CD4-positive, alpha-beta T cell treated with Interleukin-6 for 4 hours (primary cell): ENCODE measurements at places on chromosomes 13 and 19.

GRCh38 chr13:51895906-51896888, 34.4 kb downstream of the CCDC70 start:
- peak; percentile 60 for DNase-seq

- no peak for DNase-seq
These were observed 47.5 kb downstream of the GAS6 start for GRCh38 chr13:113816254-113816929.

DNA sequence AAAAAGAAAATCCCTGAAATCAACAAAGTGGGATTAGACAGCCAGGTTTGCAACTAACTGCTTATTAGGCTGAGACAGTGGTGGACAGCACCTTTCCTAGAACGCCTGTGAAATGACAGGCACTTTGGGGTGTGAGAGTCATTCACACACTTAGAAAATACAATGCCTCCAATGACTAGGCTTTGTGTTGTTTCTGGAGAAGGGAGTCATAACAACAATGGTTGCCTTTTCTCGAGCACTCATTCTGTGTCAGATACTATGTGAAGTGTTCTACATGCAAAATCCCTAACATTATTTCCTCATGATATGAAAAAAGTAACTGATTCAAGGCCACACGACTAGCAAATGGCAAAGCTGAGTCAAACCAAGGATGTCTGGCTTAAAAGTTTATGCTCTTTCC, 41.2 kb downstream of the SACS start:
- DNase-seq = no peak

DNA sequence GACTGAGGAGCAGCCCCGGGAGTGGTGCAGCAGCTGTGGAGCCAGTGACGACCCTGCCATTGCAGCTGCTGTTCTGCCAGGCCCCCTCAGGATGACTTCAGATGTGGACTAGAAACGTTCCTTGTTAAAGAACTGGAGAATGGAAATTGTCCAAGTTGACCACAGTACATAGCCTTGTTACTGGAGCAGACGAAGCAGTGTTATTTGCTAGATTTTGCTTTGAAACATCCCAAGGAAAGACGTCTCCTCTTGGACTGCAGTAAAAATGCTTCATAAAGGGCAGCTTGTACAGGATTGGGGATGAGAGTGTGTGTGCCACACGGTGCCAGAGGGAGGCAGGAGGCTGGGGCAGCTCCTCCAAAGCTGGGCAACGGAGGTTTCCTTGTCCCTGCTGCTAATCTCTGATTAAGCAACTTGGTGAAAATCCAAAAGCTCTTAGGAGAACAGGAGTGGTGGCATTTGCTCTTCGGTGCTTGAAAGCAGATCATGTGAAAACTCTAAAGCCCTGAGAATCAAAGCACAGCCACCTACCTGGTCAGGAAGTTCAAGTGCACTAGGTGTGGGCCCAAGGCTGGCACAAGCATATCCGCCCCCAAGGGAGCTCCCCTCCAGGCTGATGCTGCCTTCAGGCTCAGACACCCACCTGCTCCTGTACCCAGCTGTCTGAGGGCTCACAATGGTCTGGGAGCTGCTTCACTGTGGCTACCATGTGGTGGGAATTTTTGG, 34.5 kb downstream of the SHISA2 start:
- peak; percentile 10 for DNase-seq

DNA sequence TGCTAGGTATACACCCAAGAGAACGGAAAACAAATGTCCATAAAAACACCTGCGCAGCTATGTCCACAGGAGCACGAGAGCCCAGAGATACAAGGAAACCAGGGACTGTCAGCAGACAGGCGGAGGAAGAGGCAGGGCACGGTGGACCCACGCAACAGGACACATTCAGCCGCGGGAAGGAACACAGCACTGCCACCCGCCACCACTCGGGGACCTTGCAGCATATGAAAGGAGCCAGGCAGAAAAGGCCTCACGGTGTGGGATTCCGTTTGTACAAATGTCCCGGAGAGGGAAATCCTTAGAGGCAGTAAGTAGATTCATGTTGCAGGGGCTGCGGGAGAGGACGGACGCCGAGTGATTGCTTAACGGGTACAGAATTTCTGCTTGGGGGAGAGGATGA, 7.8 kb downstream of the HSPBP1 start:
- no peak for DNase-seq

DNA sequence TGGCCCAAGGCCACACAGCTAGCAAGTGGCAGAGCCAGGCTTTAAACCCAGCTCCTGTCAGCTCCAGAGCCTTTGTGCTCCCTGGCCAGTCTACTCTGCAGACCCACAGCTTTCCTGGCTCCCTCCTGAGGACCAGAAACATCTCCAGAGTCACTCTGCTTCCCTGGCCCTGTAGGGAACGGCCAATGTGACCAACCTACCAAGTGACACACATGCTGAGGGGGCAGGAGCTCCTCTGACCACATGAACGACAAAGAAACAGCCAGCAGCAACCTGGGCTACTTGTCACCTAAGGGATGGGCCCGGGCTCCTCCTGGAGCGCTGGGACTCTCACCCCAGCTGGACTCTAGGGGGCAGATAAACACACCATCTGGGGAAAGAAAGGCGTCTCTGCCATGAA, 19.3 kb downstream of the PEG3 start:
- DNase-seq = no peak

DNA sequence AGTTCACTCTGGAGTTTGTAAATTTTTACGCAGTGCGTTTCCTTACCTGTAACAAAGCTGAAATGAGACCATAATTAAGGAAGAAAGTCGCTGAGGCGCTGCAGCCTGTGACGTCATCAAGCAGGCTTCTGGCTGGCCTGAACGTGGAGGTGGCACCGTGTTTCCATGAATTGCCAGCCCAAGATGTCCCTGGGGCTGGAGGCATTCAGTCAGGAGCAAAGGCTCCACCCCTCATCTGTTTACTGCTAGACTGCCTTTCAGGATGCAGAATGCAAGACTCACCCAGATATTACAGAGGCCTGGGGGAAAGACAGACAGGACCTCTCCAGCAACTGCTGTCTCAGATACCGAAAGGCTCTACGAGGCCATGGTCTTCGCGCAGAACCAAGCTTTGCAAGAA, 424.6 kb downstream of the TSHZ3 start:
- DNase-seq = no peak

GRCh38 chr19:5705552-5705951, 14.4 kb downstream of the LONP1 start:
- DNase-seq = no peak

- DNase-seq = no peak
These were observed 68.8 kb downstream of the LMO7 start for GRCh38 chr13:75704927-75705288.

DNA sequence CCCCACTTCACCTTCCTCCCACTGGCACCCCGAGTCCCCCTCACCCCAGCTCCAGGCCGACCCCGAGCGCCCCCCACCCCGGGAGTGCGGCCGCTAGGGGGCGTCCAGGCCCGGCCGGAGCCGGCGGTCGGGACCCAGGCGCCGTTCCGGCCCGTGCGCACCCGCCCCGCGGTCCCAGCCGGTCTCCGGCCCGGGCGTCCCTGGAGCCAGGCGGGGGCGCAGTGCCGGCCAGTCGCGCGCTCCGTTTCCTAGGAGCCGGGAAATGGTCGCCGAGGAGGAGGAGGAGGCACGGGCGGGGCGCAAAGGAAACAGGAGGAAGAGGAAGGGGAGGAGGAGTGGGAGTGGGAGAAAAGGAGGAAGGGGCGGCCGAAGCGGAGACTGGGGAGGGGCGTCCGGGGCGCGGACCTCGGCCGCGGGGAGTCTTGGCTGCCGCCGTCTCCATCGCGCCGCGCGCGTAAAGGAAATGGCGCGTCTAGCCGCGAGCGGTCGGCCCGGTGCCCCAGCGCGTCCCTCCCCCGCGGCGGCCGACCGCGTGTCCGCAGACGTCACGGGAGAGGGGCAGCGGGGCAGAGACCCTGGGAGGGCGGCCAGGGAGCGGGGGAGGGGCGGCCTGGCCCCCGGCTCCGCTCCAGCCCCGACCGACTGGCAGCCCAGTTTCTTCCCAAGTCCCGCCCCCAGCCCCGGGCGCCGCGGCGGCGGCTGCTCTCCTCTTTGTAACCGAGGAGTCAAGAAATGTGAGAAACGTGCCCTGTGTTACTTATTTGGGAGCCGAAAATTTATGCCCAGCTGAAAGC, 1.1 kb upstream of the KCTD15 start:
- DNase-seq = peak; percentile 44

DNA sequence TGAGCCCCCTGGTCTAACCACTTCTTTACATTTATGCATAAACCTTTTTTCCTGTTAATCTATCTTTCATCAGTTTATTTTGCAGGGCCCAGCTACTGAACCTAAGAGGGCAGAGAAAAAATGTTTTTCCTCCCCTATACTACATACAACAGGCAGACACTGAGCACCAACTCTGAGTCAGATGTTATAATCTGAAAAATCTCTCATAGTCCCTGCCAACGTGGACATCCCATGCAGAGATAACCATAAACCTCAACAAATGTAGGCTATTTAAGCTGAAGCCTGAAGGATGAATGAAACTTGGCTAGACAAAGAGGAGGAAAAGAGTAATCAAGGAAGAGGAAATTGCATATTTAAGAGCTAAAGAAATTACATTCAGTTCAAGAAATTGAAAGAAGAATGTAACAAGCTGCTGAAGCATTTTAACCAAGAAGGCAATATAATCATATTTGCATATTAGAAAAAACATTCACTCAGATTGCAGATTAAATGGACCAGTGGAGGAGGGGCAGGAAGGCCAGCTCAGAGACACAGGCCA, 2.6 kb downstream of the NEK3 start:
- DNase-seq = no peak

- no peak for DNase-seq
These were observed 12.4 kb upstream of the TMEM255B start for GRCh38 chr13:113746671-113747070.

- DNase-seq = no peak
These were observed 256 bp downstream of the MICOS13 start for GRCh38 chr19:5680084-5680436.

DNA sequence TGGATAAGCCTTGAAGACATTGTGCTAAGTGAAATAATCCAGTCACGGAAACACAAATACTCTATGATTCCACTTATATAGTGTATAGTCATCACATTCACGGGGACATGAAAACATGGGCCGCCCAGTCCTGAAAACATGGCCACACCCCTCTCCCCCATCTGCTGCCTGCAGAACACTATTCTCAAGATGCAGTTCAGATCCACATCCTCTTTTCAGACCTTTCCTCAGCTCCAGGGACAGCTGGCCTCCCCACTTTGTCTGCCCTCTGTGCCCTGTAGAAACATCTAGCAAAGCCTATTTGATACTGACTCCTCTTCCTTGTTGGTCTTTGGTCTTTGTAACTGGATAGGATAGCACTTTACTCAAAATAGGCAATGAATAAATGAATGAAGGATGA, 8.3 kb downstream of the RFX2 start:
- no peak for DNase-seq

GRCh38 chr13:39955560-39955959, 300.1 kb downstream of the COG6 start:
- no peak for DNase-seq

DNA sequence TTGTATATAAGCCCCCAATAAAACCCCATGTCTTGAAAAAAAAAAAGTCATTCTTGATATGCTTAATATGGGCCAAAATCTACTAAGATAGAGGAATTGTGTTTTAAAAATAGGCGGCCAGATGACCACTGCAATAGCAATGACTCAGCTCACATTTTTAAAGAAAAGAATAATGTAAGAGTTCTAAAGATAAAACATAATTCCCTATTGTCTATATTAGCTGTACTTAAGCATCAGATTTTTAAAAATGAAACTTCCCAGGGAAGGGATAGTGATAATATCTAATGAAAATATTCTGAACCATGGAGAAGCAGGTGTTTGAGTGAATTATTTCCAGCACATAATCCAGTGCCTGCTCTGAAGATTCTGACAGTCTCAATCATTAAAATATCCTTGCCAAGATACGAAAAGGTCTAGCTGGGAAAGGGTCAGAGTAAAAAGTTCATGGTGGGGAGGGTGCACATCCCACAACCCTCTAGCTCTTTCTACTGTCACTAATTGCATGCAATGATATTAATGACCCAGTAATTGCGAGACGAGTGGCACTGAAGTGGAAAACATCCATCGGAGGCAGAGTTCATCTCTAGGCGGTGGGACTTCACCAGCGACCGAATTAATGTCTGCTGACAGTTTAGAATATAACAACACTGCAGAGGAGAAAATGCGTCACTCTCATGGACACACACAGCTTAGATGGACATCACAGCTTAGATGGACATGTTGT, 31.6 kb downstream of the EFNB2 start:
- no peak for DNase-seq

GRCh38 chr19:7779631-7780486, 16.8 kb downstream of the CLEC4M start:
- no peak for DNase-seq

- DNase-seq = no peak
These were observed 900 bp downstream of the MCEMP1 start for GRCh38 chr19:7677669-7678311.
